Peyer's patch (tissue), 4 donors: ENCODE measurements at places on chromosomes 2 and 18. TPM values are rescaled to one million over a fixed set of nuclear protein-coding genes. Genes with fewer than 3 reads are reported as not detected.

DNA sequence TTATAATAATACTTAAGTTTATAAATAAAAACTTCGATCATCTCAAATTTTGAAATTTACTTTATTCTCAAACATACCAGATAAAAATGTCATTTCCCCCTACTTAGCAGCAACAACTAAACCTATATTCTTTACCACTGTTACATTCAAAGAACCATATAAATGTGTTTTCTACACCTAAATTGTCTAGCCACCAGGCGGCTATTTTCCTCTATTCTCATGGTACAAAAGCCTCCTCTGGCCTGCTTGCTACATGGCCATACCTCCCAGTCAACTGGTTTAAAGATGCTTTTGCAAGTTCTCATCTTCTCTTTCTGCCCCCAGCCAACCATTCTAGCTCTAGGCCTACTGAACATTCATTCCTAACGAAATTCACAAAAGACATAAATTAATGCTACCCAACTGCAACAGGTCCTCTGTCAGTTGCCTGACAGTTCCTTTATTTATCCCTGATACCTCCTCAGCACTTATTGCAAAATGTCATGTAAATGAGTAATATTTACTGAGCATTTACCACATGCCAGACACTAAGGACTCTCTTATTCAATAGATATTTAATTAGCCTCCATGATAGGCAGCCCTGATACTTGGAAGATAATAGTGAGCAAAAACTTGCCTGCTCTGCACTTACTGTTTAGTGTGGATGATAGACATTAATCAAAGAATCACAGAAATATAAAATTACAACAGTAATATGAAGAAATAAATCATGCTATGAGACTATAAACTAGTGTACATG, 5.0 kb downstream of the C1D start:
- DNase-seq: no peak

The HOXD12 gene
- total RNA-seq: not detected

DNA sequence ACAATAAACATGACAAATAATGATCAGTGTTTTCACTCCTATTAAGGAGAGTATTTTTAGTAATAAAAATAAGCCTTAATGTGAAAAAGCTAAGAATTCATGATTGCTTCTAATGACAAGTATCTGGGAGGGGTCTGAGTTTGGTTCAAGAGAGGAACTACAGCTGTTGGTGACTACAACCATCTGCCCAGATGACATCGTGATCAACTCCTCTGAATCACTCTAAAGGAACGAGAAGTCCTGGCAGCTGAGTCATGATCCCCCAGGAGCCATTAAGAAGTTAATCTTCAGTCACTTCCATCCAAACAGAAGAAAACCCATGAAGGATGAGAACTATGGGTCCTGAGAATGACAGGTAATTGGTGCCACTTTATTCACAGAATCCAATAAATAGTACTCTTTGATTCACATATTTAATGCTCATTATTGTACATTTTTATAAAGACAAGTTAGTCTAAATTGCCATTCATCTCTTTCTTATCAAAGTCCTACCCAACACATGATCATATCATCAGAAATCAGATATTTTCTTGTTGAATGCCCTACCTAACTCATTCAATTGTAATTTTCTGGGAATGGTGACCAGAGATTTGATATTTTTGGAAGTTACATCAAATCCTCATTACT, 6.8 kb downstream of the TFPI start:
- no peak for DNase-seq

DNA sequence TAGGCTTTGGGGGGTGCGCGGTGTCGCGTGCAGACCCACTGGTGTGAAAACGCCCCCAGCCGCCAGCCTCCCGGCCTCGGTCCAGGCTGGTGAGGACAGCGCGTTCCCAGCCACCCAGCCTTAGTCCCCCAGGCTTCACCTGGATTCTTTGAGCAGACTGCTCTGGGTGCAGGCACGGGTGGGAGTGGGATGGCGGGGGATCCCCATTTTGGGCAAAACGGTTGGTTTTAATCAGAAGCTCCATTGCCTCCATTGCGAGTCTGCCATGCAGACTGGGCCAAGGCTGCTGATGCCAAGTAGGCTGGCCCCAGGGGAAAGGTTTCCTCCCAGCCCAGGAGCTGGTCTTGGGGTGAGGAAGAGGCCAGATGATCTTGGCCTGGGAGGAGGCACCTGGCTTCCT, 445 bp downstream of the MLPH start:
- DNase-seq: no peak

The CHMP1B gene
- 66.4 TPM for total RNA-seq

The LYG2 gene
- not detected for total RNA-seq

The NEB gene
- 4.2 TPM for total RNA-seq

DNA sequence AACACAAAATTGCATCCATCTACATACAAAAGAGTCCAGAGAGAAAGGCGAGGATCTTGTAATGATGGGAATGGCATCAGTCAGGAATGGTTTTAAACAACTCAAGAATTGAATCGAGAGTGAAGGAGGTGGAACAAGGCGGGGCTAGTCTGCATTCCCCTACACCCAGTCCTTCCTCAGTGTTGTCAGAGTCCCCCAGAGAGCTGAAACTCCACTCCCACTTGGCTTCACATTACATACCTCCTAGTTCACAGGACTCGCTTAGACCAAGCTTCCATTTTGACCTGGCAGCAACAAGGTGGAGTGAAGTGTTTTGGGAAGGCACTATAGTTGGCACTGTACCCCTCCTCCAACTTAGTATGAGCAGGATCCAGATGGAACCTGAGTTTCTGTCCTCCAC, 1273.5 kb upstream of the CRIM1 start:
- DNase-seq: no peak

- no peak for DNase-seq
These were observed 265.7 kb downstream of the MEIS1 start for GRCh38 chr2:66700677-66701066.

The TRIM54 gene
- total RNA-seq: not detected

- DNase-seq: no peak
These were observed 978.1 kb upstream of the CDH2 start for GRCh38 chr18:29154758-29155725.

The UBE2E3 gene
- total RNA-seq: 83.5 TPM

DNA sequence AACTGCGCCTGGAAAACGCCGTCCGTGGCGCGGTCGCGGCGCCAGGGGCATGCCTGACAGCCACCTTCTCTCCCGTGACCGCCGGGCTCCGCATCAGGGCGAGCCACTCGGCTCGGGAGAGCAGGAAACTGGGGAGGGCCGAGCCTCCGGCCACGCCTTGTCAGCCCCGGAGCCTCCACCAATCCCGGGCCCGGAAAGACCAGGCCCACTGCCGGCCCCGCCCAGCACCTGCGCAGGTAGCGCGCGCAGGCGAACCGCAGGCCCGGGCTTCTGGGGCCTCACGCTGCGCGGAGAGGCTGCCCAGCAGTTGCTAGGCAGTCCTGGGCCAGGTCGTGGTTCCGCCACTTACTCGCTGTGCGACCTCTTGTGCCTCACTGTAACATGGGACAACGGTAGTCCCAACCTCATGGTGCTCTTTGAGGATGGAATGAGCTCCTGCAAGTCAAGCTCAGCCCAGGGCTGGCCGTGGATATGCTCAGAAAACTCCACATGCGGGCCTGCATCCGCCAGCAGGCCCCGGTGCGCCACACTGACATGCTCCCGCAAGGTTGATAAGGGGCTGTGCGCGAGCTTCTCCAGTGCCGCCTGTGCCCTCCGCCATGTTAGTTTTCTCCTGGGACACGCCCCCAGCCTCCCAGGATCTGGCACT, 97.1 kb downstream of the INHBB start:
- peak; percentile 68 for DNase-seq

DNA sequence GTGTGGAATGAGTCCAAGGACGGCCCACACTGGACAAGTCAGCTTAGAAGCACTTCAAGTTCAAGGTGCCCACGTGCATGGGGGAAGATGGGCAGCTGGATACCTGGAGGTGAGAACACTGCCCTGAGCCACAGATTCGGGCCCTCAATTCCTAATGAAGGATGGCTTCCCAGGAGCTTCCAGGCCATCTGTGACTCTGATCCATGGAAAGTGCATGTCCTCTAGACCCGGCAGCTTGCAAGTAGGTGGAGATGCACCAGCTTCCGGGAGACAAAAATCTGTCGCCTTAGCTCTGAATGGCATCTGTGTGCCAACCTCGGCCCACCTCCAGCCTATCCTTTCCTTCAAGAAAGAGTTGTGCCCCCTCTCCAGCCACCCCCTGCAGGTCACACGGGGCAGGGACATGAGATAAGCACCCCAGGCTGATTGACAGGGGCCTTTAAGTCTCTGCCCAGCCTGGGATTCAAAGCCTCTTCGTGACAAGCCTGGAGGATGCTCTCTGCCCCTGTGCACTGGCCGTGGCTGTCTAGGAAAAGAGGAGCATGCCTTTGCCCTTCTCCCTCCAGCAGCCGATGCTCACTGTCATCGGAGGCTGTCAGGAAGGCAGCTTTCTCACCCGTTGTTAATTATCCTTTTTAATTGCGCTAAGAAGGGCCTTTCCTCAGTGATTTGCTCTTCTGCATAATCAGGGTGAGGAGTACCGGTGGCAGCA, 65.5 kb downstream of the BIN1 start:
- no peak for DNase-seq

GRCh38 chr2:147639891-147640290, 204.9 kb upstream of the ACVR2A start:
- no peak for DNase-seq

DNA sequence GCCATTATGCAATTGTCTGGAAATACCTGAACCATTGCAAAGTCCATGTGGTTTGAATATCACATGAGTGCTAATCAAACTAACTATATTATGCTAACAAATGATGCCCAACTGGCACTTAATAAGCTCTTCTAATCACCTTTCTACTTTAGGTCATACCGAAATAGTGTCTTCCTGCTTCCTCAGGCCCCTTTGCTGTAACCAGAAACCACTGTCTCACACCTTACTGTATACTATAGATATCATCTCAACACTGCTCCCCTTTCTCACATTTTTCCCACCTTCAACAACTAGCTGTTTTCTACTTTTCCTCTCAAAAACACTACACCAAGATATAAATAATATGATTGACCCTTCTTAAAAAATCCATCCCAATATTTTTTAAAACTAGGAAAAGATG, 633.9 kb downstream of the BCL11A start:
- no peak for DNase-seq

DNA sequence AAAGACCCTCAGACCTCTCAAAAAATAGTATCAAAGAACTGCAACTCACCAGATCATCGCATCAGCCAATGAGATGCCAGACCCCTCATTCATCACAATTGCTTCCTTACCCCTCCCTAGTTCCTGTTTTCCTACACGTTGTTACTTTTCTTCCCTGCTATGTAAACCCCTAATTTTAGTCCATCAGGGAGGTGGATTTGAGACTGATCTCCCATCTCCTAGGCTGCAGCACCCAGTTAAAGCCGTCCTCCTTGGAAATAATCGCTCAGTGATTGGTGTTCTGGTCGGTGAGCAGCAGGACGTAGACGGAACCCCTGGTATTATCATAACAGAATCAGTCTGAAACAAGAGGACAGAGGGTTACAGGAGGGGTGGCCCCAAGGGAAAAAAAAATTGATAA, 44.0 kb upstream of the MAP4K4 start:
- DNase-seq: no peak

- DNase-seq: no peak
These were observed 9.9 kb downstream of the EPHA4 start for GRCh38 chr2:221562226-221562625.

The C1D gene
- 35.3 TPM for total RNA-seq

The IL1R2 gene
- 10.0 TPM for total RNA-seq

The DPP10 gene
- 2.5 TPM for total RNA-seq

- peak; percentile 58 for DNase-seq
These were observed 83.3 kb downstream of the MALT1 start for GRCh38 chr18:58754544-58755068.

The INHBB gene
- total RNA-seq: 1.1 TPM

The RAD51AP2 gene
- total RNA-seq: not detected

DNA sequence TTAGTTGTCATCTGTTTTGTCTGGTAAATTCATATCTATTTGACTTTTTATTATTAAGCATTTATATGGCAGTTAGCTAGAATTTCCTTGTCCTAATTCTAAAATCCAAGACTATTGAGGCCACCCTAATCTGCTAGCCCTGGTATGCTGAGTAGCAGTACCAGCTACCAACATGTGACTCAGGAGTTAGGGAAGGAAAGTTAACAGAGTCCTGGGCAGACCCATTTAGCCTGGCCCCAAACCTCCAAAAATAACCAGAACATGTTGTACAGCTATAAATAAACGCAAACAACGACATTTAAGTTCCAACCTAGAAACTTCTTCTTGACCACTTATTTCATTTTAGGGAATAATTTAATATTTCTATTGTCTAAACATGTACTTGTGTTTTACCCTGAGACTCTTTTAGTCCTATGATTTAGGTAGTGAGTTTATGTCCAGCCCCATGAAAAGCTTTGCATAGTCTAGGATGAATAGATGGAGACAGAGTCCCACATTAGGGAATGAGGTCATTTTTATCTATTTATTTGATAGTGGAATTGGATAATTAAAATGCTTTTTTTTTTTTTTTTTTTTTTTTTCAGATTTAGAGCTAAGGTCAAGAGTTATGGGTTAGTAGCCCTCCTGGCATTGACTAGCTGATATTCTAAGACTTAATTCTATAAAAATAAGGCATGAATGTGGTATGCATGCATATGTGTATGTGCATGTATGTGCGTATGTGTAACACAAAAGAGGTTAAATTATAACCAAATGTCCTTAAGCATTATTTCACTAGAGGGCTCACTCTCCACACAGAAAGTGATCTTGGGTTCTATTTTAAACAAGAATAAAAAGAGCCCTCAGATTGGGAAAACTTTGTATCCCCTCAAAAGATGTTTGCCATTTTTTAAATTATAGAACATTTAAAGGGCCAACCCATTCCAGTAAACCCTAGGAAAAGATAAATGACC, 160.1 kb upstream of the MAPRE2 start:
- no peak for DNase-seq

DNA sequence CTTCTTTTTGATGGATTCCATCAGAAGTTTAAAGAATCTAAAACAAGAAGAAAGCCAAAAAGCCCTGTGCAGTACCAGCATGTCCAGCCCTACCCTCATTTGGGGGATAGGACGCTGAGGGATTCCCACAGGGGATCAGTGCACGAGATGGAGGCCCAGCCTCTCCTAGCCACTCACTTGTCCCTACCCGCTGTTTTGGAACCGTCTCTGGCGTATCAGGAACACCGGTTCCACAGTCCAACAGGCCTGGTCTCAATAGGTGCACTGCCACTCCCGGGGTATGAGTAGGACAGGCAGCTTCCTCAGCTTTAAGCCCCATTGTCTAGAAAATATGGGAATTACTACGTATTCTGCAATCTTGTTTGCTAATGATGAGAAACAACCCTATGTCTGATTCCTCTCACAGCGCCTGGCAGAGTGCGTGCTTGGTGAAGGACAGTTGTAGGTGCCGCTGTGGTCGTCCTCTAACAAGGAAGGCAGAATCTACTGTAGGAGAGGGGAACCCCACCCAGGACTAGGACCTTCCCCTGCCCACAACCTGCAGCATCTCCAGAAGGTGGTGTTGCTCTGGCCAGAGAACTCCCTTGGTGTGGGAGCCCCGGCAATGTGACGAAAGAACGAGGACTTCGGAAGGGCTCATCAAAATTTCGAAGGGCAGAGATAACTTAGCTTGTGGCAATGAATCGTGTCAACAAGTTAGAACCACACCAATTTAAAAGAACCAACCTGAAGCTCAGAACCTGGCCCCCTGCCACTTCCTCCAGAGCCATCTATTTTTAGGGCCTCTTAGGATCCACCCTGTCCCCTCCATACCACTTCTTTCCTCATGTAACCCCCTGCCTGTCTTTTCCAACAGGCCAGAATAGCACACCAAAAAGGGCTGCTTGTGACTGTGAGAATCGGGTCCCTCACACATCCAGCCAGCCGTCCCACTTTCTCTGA, 71.7 kb downstream of the POLR1A start:
- no peak for DNase-seq

The MC2R gene
- total RNA-seq: not detected

GRCh38 chr2:95041060-95041823, 15.7 kb downstream of the MAL start:
- no peak for DNase-seq

The DSG1 gene
- not detected for total RNA-seq

GRCh38 chr2:43391201-43391877, 164.9 kb upstream of the ZFP36L2 start:
- no peak for DNase-seq
